ENCODE measurements at places on chromosomes 5 and 9.

DNA sequence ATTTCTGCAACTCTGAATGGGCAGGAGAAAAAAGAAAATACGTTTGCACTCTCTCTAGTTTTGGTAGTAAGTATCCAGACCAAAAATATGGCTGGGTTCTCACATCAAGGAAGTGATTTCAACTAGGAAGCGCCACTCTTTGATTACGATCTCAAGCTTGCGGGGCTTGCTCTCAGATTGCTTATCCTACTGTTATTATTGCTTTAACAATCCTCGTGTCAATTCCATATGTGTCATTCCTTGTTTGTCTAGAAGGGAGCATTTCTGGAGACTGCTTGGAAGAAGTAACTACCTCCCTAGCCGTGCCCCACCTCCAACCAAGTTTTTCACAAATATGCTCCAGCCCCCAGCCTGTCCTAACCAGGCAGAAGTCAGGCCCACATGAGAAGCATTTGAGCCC, 3.5 kb downstream of the PRUNE2 start:
- no peak for DNase-seq

- no peak for DNase-seq
Observed at GRCh38 chr9:109441296-109441695, 56.8 kb downstream of the PTPN3 start.

DNA sequence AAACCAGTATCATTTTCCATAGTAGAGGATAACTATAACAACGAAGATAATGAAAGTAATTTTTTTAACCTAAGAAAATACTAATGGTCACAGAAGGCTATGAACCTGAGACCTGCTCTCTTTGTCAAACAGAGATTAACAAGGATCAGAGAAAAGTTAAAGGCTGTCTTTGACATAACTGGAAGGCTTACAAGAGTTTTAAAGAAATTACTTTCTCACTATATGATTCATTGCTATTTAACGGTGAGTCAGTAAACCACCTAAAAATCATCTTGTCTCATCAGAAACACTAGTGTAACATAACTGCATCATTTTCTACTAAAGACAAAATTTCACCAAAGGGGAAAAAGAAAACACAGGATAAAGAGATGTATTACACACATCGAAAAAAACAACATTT, 19.3 kb downstream of the MLANA start:
- no peak for DNase-seq

GRCh38 chr5:113255105-113255504, 179.7 kb downstream of the TSSK1B start:
- DNase-seq, result no peak

DNA sequence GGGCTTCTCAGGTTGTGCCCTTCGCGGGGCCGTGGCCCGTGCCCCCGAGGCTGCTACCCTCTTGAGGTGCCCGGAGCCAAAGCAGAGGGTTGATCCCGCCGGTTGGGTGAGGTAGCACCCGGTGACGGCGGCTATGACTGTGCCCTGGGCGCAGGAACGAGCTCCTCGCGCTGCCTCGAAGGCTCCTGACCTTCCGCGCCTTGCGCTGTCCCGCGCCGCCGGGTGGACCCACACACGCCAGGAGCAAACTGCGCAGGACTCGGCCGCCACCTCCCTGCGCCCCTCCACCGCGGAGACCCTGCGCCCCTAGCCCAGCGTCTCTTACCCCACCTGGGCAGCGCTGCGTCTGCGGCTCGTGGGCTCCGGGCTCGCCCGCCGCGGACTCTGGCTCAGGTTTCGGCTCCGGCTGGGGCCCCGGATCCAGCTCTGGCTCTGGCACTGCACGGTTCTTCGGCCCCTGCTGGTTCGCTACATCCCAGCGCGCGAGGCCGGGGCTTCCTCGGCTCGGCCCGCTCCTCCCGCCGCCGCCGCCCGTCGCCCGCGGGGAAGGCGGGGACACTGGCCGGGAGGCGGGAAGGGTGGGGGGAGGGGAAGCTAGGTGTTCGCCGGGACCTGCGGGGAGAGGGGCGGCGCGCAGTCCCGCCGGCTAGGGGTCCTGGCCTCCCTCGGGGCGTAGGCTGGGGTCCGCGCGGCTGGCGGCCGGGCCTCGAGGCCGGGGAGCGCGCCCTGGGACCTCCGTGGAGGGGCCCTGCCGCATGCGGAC, 5.4 kb upstream of the PITX1 start:
- DNase-seq, result no peak

- DNase-seq, result no peak
Observed at GRCh38 chr9:126205265-126205664, 121.4 kb upstream of the MVB12B start.

- no peak for DNase-seq
Observed at GRCh38 chr5:178237431-178238312, 5.1 kb upstream of the PHYKPL start.

- no peak for DNase-seq
Observed at GRCh38 chr5:174409070-174409469, 315.3 kb upstream of the MSX2 start.

DNA sequence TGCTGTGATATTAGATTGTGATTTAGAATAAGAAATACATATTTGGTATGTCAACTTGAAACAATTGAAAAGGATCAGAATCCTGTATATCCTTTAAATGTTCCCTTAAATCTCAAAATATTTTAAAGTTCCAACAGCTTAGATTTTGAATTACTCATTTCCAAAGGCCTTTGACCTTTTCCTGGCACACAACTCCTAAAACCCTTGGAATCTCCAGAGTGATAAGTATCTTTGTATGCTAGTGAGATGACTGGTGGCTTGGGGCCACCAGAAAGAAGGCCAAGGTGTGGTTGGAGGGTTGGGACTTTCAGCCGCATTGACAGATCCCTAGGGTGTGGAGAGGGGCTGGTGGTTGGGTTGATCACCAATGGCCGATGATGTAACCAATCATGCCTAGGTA, 104.7 kb downstream of the YIPF5 start:
- DNase-seq, result no peak

- no peak for DNase-seq
Observed at GRCh38 chr9:103999375-104000062, 94.6 kb upstream of the SMC2 start.

DNA sequence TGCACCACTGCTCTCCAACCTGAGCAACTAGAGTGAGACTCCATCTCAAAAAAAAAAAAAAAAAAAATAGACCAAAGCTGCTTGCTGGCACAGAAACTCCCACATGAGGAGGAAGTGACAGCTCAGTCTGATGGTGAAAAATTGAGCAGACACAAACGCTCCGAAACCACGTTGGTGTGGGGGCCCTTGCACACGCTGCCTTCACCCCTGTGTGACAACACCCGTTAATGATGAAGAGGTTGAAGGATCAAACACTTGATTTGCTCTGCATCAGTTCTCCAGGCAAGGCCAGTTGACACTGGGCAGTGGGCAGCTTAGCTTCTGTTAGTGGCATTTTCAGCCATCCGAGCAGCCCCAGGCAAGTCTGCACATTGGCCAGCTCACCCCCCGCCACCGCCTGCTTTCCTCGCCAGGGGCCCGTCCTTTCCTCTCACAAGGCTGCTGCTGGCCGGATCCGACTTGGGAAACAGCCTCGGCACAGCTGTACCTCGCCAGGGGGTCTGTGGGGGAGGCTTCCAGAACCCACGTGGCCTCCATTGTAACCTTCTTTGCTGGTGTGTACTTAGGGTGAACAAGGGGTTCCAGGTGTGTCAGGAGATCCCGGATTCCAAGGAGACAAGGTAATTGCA, 79.8 kb downstream of the COL27A1 start:
- DNase-seq, result no peak

- no peak for DNase-seq
Observed at GRCh38 chr5:23314827-23315226, 192.6 kb upstream of the PRDM9 start.

GRCh38 chr5:140800816-140801493, at the start of gene PCDHA3:
TSS of gene PCDHA3 (plus strand) at chr5:140801057.
- DNase-seq, result no peak

DNA sequence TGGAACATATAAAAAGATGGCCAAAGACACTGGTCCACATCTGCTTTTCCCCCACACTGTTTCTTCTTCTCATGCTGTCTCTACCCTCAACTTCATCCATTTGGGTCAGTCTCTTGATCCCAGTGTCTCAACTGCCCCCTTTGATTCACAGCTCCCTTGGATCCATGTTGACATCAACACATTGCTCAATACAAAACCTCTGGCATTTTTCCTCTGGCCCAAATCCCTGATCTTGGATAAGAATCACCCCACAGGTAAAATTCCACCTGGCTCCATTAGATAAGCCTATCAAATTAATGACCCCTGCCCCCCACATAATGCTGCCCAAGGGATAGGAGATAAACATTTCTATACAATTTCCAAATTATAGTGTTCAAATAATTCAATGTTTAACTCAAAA, 229.8 kb downstream of the TLE1 start:
- DNase-seq, result no peak

DNA sequence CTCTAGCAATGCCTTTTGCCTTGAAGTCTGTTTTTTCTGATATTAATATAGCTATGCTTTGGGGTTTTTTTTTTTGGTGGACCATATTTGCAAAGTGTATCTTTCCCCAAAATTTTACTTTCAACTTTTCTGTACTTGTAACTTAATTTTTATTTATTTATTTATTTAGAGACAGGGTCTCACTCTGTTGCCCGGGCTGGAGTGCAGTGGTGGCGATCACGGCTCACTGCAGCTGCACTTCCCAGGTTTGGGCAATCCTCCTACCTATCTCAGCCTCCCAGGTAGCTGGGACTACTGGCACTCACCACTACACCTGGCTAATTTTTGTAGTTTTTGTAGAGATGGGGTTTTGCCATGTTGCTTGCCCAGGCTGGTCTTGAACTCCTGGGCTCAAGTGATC, 20.8 kb downstream of the PRRT1B start:
- no peak for DNase-seq
